ENCODE measurements at places on chromosomes 13 and 19. TPM values are rescaled to one million over a fixed set of nuclear protein-coding genes. Genes with fewer than 3 reads are reported as not detected.

- DNase-seq = no peak
Observed at GRCh38 chr19:5968431-5969373, 9.2 kb downstream of the RANBP3 start.

DNA sequence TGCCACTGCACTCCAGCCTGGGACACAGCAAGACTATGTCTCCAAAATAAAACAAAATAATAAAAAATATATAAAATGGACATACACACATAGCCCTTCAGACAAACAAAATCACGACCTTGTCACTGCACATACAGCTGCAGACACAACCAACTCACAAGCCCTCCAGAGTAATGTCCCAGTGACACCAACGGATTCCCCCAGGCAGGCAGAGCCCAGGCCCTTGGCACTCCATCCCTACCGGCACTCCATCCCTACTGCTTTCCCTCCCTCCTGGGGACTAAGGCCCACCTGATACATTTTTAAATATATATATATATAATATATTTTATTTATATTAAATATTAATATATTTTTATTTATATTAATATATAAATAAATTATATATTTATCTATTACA lies 18.5 kb downstream of the ZNF101 start:
- DNase-seq = no peak

- DNase-seq = no peak
Observed at GRCh38 chr13:74554569-74555275, 420.5 kb upstream of the KLF12 start.

DNA sequence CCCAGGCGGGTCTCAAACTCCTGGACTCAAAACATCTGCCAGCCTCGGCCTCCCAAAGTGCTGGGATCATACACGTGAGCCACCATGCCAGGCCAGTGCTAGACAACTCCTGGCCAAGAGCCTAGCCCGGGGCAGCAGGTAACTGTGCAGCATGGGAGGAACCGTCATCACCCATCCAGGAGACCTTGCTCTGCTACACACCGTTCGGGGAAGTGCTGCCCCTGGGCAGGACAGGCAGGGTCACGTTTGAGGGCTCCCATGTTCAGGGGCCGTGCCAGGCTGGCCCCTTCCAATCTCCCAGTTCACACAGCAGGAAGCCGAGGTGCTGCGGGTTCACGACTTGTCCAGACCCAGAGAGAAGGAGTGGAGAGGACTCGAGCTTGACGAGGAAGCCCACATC lies 35.1 kb downstream of the NAXD start:
- DNase-seq = no peak

- no peak for DNase-seq
Observed at GRCh38 chr13:44147648-44148047, 226.0 kb upstream of the SERP2 start.

GRCh38 chr13:34076943-34077703 lies 259.2 kb downstream of the RFC3 start:
- DNase-seq = no peak

DNA sequence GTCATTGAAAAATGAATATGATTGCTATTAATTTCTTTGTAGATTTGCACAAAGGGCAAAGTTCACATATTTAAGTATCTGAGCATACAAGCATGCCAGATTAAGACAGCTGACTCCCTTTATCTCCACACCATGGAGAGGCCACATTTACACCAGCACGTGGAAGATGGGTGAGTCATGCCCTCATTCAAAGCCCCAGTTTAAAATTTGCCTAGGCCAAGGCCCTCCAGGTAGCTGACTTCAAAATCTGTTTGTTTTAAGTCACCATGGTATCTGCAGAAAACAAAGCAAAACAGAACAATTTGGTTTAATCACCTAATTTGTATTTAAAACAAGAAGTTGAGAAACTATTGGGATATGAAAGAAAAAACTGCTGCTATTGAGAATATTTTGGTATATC lies 109.2 kb downstream of the ESD start:
- peak; percentile 19 for DNase-seq

DNA sequence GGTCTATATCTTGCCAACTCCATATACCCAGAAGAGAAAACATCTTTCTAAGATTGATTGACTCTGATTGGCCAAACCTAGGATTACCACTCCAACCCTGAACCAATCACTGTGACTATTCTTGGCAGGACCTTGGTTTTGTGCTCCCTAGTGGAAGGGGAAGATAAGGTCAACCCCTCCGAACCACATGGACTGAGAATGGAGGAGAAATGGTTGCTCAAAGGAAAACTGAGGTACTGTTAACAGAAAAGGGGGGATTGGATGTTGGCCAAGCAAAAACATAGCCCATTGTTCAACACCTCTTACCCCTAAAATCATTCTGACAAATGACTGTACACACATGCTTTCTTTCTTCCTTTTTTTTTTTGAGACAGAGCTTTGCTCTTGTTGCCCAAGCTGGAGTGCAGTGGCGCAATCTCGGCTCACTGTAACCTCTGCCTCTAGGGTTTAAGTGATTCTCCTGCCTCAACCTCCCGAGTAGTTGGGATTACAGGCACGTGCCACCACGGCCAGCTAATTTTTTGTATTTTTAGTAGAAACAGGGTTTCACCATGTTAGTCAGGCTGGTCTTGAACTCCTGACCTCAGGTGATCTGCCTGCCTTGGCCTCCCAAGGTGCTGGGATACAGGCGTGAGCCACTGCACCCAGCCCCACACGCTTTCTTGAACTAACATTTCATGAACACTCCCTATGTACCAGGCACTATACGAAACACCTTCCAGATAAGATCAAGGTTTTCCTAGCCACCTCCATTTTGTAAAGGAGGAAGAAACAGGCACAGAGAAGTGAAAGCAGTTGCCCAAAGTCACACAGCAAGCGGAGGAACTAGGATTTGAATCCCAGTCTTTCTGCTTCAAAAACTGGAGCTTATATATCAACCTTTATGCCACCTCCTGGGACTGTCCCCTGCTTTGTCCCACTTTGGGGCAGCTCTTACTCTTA lies 6.5 kb downstream of the MEIOSIN start:
- no peak for DNase-seq

Gene ATP8A2
- 0.29 TPM for total RNA-seq

Gene CLIP3
- total RNA-seq = 0.12 TPM

Data from activated CD4-positive, alpha-beta memory T cell treated with anti-CD3 and anti-CD28 coated beads for 36 hours (primary cell).